ENCODE measurements at places on chromosomes 4 and X.

DNA sequence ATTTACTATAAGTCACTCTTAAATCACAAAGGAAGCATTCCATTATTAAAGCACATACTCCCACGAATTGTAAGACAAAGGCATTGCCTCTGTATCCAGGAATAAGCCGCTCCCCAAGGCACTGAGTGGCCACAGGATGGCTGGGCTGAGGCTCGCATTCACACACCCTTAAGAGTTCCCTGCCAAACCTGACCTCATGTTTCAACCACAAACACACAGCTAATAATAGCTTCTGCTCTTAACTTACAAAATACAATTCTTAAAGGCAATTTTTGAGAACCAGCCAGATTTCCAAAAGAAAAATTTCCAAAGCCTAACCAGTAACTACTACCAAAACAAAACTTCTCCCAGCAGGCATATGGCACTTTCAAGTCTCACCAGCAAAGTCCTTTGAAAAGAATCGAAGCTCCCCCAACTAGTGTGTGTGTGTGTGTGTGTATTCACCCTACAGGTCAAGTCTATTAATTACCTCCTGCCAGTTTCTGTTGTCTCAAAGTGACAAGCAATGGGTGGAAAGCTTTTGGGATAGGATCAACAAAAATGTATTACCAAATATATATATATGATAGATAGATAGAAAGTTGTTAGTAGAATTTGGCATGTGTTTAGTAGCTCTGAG is 36.0 kb downstream of the ARHGAP6 start:
- no peak for DNase-seq

GRCh38 chrX:77768787-77769186 is 17.2 kb downstream of the ATRX start:
- DNase-seq: no peak

- DNase-seq: no peak
These were observed 312.9 kb downstream of the PDHA2 start for GRCh38 chr4:96152824-96153223.

DNA sequence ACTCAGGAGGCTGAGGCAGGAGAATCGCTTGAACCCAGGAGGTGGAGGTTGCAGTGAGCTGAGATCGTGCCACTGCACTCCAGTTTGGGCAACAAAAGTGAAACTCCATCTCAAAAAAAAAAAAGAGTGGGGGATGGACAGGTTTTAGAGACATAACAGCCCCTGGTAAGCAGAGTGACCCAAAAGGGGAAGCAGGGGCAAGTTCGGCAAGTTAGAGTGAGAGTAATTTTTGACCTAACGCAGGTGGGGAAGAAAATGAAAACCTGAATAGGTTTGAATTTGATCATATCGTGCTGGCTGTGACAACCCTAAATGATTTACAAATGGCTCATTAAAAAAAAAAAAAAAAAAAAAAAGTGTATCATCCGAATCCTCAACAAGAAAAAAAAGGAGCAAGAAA is 25.7 kb upstream of the TMEM131L start:
- DNase-seq: no peak

- peak; percentile 12 for DNase-seq
These were observed 288.4 kb downstream of the CRLF2 start for GRCh38 chrX:924017-924416.
